ENCODE measurements at places on chromosomes 5 and 9.
A peak's percentile ranks its signal among the peaks of the same experiment; 100 is the strongest.

DNA sequence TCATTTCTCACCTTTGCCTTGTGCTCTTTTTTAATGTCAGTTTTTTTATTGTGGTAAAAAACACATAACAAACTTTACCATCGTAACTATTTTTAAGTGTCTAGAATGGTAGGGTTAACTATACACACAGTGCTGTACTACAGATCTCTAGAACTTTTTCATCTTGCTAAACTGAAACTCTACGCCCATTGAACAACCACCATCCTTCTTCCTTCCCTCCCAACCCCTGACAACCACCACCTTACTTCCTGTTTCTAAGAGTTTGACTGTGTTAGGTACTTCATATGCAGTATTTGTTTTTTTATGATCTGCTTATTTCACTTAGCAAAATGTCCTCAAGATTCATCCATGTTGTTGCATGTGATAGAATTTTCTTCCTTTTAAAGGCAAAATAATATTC, 54.9 kb downstream of the PSAT1 start:
- DNase-seq, result no peak

DNA sequence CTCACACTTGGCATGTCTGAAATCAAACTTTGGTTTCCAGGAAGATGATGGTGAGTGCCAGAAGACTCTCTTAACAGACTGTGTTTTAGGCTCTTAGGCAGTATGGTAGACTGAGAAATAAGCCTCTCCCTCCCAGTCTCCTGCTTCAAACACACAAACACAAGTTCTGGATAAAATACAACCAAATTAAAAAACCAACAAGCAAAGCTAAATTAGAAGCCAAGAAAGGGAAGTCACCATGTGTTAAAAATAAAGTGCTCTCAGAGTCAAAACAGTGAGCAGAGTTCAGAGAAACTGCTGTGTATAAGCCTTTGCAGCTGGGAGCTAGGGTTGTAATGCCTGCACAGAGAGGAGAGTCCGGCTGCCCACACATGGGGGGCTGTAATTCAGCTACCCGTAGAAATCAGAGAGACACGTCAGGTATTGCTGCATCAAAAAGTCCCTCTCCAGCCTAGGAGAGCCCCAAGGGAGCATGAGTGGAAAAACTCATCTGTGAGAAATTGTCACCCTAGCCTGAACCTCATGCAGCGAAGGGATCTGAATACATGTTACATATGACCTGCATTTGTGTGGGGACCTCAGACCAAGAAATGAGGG, 62.6 kb downstream of the ANGPTL2 start:
- DNase-seq, result no peak

DNA sequence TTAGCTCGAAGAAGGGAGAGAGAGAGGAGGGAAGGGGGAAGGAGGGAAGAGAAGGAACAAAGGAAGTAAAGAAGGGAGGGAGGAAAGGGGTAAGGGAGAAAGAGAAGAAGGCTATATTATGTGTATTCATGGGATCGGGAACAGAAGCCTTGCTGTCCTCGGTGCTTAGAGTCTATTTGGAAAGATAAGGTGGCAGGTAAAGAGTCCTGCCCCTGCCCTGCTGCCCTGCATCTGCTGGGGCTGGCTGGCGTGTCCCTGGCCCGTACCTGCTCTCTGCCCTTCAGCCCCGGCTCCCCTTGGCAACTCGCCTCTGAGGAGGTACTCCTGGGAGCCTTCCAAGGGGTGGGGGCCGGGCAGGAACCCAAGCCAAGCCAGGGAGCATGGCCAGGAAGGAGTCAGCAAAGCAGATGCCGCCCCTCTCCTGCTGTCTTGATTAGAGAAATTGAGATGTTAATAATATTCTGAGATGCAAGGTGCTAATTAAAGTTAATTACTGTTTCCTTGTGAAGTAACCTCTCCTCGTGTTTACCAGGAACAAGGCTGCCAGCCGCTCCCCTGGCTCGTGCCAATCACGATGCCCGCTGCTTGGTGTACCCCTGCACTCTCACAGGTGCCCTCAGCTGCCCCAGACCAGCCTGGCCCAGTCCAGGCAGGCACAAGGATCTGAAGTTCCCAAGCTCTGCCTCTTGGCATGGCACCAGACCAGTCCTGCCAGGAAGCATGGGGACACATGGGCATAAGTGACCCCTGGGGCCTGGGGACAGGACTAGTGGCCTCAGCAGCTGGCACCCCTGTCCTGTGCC, 36.6 kb downstream of the PCDH1 start:
- no peak for DNase-seq

- no peak for DNase-seq
Observed at GRCh38 chr9:131275332-131276093, 797 bp downstream of the FAM78A start.

GRCh38 chr5:5042806-5043205, 97.3 kb upstream of the ADAMTS16 start:
- DNase-seq, result no peak

DNA sequence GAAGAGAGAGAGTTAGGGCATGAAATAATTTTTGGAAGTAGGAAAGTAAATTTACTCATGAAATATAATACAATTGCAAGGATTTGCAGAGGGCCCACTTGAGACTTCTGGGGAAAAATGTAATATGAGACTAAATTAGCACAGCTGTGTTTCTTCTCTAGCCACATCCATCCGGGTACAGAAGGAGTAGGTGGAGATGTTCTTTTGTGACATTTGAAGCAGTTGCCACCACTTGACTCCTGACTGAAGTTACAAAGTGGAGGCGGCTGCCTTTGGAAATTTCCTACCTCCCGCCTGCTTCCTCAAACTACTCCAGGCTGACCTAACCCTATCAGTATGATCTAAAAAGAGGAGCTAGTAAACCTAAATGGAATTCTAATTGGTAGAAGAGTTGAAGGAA, 58.1 kb upstream of the SHISAL2B start:
- DNase-seq, result no peak

DNA sequence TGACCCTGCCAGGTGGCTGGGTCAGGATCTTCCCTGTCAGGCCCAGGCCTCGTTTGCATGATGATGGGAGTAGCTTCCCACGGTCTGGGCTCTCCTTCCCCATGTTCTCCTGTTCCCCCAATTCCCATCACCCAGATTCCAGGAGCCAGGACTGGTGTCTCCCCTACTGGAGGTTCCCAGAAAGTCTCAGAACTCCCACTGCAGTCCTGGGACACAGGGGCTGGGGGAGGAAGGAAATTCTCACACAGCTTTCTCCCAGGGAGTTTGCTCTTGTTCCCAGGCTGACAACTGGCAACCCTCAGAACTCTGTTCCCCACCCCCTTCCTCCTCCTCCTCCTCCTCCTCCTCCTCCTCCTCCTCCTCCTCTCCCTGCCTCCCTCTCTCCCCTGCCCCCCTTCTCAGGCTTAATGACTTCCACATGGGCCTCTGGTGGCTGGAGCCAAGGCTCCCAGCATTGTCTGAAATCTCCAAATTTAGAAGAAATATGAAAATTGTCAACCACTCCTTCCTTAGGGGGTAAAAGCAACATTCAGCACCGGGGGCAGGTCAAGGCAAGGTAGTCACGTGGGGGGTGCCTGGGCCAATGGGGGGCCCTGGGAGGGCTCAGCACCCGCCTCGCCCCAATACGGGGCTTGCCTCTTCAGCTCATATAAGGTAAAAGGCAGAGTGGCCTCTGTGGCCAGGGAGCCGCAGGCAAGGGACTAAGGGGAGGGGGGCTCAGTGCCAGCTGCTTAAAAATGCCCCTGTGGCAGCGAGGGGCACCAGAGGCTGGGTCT, 27.3 kb upstream of the IL17B start:
- DNase-seq, result no peak

GRCh38 chr9:83006378-83006777, 56.6 kb downstream of the RASEF start:
- no peak for DNase-seq

DNA sequence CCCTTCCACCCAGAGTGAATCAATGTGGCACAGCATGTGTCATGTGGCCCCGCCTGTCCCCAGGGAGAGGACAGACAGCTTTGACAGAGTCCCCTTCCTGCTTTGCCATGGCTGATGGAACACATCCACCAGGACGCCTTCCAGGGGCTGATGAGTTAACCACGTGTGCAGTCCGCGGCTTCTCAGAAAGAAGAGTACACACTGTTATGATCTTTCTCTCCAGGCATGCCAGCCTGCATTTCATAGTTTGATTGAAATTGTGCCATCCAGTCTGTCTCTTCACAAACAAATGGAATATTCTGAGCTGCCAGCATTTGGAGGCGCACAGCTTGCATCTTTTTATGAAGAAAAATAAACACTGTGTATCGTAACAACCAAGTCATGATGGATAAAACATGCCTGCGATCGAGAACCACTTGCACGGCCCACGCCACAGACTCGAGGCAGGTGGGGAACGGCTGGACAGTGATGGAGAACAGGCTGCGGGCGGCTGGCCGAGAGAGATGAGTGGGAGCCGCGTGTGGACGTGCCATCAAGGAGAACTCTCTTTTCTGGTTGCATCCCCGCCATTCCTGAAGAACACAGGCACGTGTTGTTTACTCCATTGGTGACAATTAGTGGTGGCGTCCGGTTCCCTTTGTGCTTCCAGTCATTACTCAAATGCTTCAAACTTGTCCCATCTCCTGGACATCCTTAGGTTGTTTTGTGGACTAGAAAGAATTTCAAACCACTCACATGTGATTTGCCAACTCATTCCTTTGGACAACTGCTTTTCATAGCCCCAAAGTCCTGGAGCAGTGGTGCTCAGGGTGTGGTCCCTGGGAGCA, 220.2 kb downstream of the AGTPBP1 start:
- no peak for DNase-seq

- DNase-seq, result no peak
Observed at GRCh38 chr5:123360910-123361309, 62.3 kb downstream of the CEP120 start.

- no peak for DNase-seq
Observed at GRCh38 chr5:125455041-125455440, 708.6 kb upstream of the ZNF608 start.

DNA sequence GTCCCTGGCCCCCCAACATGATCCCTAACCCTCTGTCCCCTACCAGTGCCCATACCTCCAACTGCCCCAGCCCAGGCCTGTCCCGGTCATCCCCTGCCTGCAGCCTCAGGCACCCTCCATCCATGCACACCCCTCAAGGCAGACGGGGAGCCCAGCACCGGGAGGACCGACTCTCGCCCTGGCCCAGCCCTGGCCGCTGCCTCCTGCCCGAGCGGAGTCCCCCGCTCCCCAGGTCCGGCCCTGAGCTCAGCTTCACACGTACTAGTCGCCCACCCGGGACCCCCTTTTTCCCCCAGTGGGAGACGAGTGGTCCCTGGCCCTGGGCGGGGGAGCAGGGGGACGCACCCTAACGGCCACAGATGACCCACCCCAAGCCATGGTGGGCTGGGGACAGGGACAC, 49.0 kb upstream of the UBAC1 start:
- no peak for DNase-seq

DNA sequence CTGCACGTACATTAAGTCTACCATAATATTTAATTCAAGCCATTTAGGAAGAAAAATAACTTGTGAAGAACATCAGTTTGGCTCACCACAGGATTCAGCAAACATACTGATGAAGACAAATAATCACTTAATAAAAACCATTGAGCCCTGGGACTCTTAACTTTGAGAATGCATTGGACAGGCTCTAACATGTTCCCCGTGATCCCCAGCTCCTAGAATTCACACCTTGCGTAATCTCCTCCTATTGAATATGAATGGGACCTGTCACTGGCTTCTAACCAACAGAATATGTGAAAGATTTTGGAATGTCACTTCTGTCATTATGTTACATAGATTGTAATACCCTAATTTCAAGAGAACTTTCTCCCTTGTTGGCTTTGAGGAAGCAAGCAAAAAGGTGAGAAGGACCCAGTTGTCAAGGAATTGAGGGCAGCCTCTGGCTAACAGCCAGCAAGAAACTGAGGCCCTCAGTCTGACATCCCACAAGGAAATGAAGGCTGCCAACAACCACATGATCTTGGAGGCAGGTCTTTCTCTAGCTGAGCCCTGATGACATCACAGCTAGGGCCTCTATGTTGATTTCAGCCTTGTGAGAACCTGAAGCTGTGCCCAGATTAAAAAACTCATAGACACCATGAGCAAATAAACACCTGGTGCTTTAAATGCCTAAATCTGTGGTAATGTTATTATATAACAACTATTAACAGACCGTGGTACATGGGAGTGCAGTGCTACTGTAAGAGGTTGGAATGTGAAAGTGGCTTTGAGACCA, 433.2 kb downstream of the SEMA5A start:
- no peak for DNase-seq

DNA sequence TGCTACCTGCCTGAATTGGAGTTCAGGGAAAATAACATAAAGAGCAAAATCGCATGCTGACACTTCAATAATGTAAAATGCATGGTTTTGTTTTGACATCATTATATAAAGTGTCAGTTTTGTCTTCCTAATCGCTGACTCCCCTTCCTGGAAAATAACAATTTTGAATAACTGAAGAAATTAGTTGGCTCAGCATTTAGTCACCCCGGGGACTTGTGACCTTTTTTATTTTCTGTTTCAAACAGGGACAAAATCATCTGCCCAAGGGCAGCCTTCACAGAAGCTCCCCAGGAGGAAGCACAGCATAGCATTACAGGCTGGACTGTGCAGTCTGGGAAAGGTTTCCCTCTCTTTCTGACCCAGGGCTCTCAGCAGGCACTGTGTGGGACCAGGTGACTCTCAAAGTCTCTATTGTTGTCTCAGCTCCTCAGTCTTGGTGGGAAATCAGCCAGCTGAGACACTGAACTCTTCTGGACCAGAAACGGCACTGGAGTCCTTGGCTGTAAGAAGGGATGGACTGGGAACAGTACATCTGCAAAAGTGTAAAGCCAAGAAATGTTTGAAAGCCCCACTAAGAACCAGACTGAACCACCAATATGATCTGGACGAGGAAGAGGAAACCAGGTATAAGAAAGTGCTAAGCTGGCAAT, 671.3 kb upstream of the KLF4 start:
- no peak for DNase-seq

GRCh38 chr9:32571969-32572899, 725 bp downstream of the NDUFB6 start:
- peak; percentile 55 for DNase-seq

- DNase-seq, result no peak
Observed at GRCh38 chr9:13165236-13165945, 114.1 kb downstream of the MPDZ start.

DNA sequence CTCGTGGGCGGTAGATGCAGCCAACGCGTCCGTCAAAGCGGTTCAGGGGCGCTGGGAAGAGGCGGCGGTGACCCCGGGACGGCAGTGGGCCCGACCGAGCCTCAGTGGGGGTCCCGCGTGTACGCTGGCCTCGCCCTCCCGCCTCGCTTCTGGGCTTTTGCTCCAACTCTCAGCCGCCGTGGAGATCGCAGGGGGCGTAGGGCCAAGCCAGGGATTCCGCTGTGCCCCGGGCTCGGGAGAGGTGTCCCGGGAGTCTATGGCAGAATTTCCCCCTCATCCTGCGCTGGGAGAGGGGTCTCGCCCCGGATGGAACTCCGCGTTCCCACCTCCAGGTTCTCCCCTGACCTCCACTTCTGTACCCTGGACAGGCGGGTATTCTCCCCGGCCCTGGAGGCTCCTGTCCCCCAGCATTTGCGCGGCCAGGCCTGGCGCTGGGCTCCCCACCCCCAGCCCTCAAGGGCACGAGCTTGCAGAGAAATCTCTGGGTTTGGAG, 131.9 kb downstream of the MRPL36 start:
- DNase-seq, result no peak

GRCh38 chr9:78053627-78054026, 22.0 kb upstream of the GNAQ start:
- no peak for DNase-seq
